ENCODE measurements at places on chromosomes 3 and 15. TPM values are rescaled to one million over a fixed set of nuclear protein-coding genes. Genes with fewer than 3 reads are reported as not detected.
A peak's percentile ranks its signal among the peaks of the same experiment; 100 is the strongest.

DNA sequence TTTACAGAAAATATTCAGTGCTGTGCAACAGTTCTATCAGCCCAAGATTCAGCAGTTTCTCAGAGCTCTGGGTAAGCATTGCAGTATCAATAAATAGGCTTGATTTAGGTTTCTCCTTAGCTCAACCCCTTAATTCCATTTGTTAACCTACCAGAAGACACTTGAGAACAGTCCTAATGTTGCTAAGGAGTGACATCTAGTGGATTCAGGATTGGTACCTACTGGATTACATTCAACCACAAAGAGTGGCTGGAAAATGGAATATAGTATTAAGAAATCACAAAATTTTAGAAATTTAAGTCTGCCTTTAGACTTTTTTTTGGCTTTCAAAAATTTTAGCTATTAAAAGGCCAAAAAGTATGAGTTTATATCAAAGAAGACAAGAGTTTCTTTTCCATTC, 34.7 kb downstream of the POLG start:
- DNase-seq = no peak

GRCh38 chr15:80450811-80451321, 46.7 kb downstream of the ARNT2 start:
- no peak for DNase-seq

DNA sequence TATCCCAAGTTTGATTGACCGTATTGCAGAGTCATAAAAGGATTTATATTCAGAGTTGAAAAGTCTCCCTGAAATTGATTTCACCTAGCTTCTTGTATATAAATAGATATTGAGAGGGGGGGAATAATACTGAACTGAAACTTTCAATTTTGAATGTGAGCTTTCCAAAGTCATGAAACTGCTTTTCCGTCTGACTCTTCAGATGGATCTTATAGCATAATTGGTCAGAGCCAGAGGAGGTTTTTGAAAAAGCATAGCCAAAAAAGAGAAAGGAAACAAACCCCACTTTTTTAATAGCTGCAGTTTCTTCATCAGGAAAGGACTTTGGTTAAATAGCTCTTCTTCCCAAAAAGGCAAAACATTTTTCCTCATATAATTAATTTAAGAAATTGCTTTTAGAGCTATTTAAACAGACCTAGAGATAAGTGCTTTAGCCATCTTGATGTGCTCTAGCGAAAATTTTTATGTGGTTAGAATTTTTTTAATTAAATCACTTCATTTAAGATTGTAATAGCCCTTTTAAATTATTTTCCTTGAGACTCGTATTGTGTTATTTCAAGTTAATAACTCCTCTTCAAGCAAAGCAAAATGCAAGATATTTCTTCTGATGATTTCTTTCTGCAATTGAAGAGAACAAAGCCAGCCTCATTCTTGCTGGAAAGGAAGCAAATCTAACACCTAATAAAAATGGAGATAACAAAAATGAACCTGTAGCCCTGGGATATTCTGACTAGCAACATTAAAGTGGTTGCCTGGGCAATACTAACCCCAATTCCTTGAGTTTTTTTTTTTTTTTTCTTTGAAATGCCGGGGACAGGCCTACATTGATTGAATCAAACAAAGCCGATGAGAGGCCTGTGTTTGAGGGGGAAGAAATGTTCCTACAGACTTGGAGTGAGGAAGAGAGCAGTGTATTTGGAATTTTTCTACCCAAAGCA, 173.6 kb downstream of the PTPRG start:
- DNase-seq = no peak

SHC4 gene
- 1.3 TPM for total RNA-seq

GRCh38 chr3:55592572-55592971, 105.5 kb upstream of the WNT5A start:
- no peak for DNase-seq

MOBP gene
- not detected for total RNA-seq

C3orf22 gene
- total RNA-seq = not detected

GRCh38 chr15:69780374-69780773, 317.3 kb downstream of the TLE3 start:
- no peak for DNase-seq

- DNase-seq = no peak
Observed at GRCh38 chr3:134276086-134276485, 25.4 kb upstream of the RYK start.

ECE2 gene
- not detected for total RNA-seq

DNA sequence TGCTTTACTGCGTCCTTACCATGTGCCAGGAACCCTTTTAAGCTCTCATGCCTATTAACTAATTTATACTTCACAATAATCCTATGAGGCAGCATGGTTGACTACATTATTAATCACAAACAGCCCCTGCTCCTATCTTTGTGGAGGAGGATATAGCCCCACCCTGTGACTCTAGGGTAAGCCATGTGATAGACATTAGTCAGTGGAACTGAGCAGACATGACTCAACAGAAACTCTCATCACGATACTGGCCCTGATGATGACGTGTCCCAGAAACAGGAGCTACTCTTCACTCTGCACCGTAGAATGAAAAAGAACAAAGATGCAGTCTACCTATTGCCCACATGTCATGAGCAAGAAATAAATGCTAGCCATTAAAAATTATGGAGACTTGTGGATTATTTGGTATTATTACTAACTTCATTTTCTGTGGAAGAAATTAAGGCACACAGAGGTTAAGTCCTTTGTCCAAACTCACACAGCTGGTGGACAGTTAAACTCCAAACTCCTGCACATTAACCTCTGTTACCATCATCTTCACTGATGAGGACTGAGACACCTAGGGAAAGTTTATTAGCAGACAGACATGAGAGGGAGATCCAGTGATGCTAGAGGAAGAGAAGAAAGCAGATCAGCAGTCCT, 51.2 kb downstream of the CFAP20DC start:
- peak; percentile 70 for DNase-seq

GRCh38 chr3:94928921-94929320, 866.1 kb downstream of the NSUN3 start:
- DNase-seq = peak; percentile 47

Data from adrenal gland (tissue), 19 donors.